ENCODE measurements at places on chromosomes 5 and 9. TPM values are rescaled to one million over a fixed set of nuclear protein-coding genes. Genes with fewer than 3 reads are reported as not detected.

The MAMDC4 gene
- total RNA-seq = 5.7 TPM

The GFI1B gene
- not detected for total RNA-seq

The CBY3 gene
- total RNA-seq = not detected

The GZMA gene
- total RNA-seq = not detected

The PRDM9 gene
- total RNA-seq = not detected

The LRSAM1 gene
- total RNA-seq = 10.2 TPM

The BAAT gene
- total RNA-seq = 0.57 TPM

The MELK gene
- total RNA-seq = 75.9 TPM

The CCL28 gene
- 0.14 TPM for total RNA-seq

The SHOC1 gene
- not detected for total RNA-seq

The GNA14 gene
- 0.14 TPM for total RNA-seq

The AJM1 gene
- total RNA-seq = 2.1 TPM

The SLC22A5 gene
- total RNA-seq = 41.0 TPM

The TUSC1 gene
- total RNA-seq = 5.9 TPM

The CATSPER3 gene
- total RNA-seq = 0.40 TPM

The CDC20B gene
- 0.08 TPM for total RNA-seq

The NMUR2 gene
- total RNA-seq = not detected

The TAS2R1 gene
- total RNA-seq = not detected

The GABRP gene
- total RNA-seq = not detected

The SNX2 gene
- 41.6 TPM for total RNA-seq

The FBP2 gene
- not detected for total RNA-seq

The DCAF12 gene
- total RNA-seq = 44.7 TPM

The SPINK6 gene
- not detected for total RNA-seq

The OR1Q1 gene
- total RNA-seq = not detected

The FAM153A gene
- total RNA-seq = not detected
